Fibroblast of mammary gland (primary cell): ENCODE measurements at places on chromosomes 2 and 18.

DNA sequence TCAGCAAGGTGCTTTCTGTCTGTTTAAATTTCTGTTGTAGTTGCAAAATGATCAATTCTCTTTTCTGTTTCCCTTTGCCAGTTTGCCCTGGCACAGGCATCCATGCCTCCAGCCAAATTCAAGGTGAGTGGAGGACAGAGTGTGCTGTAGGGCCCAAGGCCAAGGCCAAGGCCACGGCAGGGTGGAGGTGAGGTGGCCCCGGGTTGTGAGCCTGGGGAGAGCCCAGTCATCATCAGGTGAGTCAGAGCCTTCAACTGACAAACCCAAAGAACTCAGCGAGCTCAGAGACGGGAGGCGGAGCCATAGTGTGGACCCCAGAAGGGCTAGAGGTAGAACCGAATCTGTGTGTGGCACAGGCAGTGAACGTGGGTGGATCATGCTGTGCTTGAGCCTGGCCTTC lies 55.7 kb downstream of the BCL2L11 start:
- DNase-seq, result no peak

DNA sequence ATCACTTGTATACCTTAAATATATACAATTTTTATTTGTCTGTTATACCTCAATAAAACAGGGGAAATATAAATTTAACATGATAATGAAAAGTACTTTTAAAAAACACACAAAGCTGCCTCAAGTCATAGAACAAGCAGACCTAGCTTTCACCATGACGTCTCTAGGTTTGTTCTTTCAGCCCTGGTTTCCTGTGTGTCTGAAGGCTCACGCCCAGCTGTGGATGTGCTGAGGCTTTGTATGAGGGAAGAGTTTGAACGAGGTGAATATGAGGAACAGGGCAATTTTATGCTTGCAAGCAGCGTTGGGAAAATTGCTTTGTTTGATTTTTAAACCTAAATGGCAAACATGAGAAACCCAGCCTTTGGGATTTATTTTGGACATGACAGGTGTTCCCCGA lies 15.3 kb downstream of the SH3RF3 start:
- no peak for DNase-seq

DNA sequence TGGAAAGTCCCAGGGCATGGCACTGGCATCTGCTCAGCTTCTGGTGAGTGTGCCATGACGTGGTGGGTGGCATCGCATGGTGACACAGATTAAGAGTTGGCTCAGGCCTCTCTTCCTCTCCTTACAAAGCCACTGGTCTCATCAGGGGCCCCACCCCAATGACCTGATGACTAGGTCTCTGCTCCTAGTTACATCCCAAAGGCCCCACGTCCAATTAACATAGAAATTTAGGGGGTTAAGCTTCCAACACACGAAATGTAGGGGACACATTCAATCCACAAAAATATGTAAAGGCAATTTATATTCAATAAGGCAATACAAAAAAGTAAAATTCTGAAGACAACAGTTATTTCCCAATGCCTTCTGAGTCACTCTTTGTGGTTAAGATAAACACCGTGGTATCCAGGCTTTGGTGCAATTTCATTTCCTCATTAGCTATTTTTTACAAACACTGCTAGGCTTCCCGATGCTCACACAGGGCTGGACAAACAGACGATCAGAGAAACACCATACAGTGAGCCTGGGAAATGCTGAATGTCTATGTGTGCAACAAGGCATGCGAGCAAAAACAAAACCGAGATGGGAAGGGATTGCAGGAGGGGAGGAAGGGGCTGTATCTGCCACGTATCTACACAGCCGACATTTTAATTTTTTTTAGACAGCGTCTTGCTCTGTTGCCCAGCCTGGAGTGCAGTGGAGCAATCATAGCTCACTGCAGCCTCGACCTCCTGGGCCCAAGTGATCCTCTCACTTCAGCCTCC lies 67.2 kb downstream of the MBP start:
- DNase-seq, result peak; percentile 96

DNA sequence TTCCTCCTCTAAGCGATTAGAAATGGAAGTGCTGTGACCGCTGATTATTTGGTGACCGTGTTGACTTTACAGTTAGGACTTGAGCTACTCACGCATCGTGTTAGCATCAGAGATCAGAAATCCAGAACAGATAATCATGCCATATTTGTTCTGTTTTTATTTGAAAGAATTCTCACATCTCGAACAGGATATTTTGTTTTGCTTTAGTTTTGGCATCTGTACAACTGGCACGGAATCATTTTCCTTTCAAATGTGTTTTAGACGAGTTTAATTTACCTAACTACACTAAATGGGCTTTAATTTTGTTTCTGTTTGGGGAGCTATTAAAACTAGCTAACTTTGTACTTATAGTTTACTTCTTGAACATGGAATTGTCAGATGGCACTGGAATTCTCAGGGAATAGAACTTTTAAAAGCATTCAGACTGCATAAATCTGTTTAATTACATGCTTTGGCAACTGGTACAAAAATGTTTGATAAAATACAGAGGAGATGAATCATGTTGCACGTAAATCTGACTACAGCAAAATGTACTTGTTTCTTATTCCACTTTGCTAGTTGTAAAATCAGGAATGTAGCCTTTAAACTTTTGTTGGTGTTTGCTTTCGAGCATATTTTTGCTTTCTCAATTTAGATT lies 1.4 kb downstream of the ITPRID2 start:
- DNase-seq, result peak; percentile 57

GRCh38 chr2:238912228-238912915 lies 64.5 kb downstream of the TWIST2 start:
- no peak for DNase-seq

GRCh38 chr2:47297767-47298425 lies 105.1 kb upstream of the MSH2 start:
- DNase-seq, result no peak

- no peak for DNase-seq
Measured at GRCh38 chr2:57892920-57893319, 153.7 kb upstream of the VRK2 start.

DNA sequence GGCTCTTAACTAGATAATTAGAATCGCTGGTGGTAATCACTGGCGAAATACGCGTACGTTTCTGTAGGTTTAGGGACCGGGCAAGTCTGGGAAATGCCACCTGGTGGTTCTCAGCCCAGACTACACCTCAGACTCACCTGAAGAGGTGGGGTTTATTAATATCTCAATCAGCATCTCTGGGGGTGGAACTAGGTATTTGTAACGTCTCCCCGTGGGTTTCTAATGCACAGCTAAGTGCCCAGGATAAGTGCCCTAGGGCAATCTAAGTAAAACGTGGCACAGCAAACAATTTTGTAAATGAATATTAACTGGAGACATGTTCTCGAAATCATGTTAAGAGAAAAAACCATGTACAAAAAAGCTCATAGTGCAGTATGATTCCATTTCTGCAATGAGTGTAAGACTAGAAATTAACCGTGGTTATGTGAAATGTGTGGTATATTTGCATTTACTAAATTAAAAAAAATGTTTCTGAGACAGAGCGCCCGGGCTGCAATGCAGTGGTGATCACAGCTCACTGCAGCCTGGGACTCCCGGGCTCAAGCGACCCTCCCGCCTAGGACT lies 760 bp upstream of the CNOT11 start:
- DNase-seq, result no peak

GRCh38 chr2:216289470-216289869 lies 82.8 kb downstream of the MARCHF4 start:
- no peak for DNase-seq

DNA sequence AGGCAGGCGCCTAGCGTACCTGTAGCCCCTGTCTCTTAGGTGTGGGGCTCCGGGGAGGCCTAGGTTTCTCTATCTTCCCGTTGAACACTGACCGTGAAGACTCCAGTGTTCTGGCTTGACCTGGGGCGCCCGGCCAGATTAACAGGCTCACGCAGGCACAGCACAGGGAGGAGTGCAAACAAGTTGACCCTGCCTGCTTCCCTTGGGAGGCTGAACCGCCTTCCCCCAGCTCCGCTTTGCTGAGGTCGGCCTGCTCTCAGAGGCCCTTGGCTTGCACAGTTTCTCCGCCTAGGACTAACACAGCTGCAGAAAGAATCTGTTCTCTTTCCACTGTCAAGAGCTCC lies 567 bp downstream of the PCYOX1 start:
- peak; percentile 73 for DNase-seq

GRCh38 chr2:100818003-100818605 lies 1.8 kb upstream of the NPAS2 start:
- peak; percentile 33 for DNase-seq

DNA sequence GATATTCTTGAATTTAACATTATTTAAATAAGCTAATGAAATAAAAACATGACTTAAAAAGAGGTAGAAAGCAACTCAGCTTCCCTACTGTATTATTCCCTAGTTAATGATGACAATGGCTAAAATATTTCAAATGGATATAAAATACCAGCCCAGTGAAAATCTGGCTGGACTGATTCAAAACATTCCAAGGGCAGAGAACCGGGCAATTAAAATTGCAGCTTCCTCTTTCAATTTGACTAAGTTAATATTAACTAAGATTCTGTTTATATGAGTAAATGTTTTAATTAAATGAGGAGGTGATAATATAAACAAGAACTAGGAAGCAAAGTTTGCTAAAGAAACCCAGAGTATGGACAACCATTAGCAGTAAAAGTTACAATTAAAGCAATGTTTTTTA lies 65.6 kb downstream of the RAPH1 start:
- DNase-seq, result no peak

DNA sequence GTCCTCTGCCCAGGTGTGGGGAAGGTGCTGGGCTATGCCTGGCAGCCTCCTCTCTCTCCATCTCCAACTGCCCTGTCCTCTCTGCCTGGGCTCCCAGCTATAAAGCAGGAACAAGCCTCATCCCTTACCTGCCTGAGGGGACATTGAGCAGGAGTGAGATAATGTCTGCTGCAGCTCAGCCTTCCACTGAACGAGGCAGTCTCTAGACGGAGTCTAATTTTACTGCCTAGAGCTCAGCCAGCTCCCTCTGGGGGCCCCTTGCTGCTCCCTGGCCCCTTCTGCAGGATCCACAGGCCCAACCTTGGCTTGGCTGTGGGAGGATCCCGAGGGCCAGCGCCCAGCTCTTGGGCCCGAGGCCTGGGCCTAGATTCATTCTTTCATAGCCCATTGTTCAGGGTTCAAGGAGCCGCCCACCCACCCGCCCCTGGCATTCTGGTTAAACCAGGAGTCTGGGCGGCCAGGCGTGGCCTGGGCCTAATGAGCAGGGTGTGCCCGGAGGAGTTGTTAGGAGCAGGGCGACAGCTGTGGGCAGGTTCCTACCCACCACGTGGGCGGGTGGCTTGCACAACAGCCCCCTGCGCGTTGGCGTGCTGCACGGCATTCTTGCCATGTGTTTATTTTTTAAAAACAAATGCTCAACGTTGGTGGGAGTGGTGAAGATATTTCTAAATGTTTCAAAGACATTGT lies 44.6 kb downstream of the FOSL2 start:
- DNase-seq, result no peak

- peak; percentile 41 for DNase-seq
Measured at GRCh38 chr2:174931724-174932123, 73.5 kb downstream of the CHN1 start.

DNA sequence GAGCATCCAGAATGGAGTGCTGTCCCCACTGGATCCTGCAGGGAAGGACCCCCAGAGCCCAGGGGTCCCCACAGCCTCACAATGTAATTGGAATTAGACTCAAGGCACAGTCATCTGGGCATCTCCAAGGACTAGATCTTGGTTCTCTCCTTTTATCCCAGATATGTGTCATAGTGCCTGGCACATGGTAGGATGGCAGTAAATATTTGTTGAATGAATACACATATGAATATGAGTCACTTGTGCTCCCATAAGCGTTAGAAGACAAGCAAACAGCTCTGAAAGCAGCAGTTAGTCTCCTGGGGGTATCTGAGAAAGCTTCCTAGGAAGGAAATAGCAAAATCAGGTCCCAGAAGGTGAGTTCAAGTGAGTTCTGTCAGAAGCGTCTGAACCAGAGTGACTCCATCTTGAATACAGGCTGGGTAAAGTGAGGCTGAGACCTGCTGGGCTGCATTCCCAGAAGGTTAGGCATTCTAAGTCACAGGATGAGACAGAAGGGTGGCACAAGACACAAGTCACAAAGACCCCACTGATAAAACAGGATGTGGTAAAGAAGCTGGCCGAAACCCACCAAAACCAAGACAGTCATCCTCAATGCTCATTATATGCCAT lies 234.1 kb upstream of the ID2 start:
- DNase-seq, result peak; percentile 74

- DNase-seq, result no peak
Measured at GRCh38 chr2:25062511-25062917, 20.6 kb downstream of the EFR3B start.

- no peak for DNase-seq
Measured at GRCh38 chr18:40415821-40416220, 1539.2 kb upstream of the PIK3C3 start.

DNA sequence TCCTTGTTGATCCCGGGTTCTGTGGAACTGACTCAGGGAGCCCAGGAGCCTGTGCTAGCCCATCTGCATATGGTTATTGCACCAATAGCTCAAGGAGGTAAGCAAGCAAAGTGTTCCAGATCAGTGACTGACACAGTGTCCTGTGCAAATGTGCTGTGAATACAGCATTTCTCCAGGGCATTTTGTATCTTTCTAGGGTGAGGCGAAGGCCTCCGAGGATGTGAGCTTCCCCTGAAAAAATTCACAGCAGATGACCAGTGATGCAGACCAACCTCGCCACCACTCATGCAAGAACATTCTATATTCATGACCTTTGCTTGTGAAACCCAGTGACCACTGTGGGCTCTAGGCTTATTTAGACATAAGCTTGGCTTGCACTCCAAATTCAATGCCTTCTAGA lies 15.2 kb upstream of the NT5DC4 start:
- no peak for DNase-seq

- DNase-seq, result no peak
Measured at GRCh38 chr2:216538538-216538937, 39.9 kb downstream of the RPL37A start.

DNA sequence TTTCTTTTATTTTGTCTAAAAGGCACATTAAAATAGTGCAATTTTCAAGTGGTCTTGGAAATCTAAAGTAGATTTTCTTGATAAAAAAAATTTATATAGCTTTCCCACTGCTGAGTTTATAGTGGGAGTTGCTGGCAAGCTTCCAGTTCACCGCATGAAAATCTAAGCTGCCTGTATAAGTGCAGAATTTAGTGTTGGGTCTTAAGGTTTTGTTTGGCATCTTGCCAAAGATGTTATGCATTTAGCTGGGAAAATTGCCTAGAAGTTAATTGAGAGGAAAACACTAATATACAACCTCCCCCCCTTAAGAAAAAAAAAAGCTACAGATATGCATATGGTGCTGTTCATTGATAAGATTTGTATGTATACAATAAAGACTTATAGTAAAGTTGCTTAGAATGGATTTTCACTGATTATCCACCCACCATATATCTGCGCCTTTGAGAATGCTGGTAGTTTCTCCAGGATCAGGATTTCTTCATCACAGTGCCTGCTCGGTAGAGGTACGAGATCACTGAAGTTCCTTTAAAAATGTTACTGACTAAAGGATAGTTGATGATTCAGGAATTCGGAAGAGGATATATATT lies 803.2 kb upstream of the POU3F3 start:
- DNase-seq, result no peak

GRCh38 chr2:186069676-186070075 lies 331.1 kb downstream of the FSIP2 start:
- DNase-seq, result no peak

GRCh38 chr18:13521418-13521817 lies 204.9 kb downstream of the FAM210A start:
- DNase-seq, result no peak

- no peak for DNase-seq
Measured at GRCh38 chr2:64860276-64860885, 128.8 kb upstream of the SLC1A4 start.

GRCh38 chr2:50753234-50753633 lies 278.7 kb downstream of the NRXN1 start:
- DNase-seq, result no peak
